NCI-H446 treated with DMSO at 0.1 percent for 48 hours (cell line): ENCODE measurements at places on chromosomes 3 and 15.

DNA sequence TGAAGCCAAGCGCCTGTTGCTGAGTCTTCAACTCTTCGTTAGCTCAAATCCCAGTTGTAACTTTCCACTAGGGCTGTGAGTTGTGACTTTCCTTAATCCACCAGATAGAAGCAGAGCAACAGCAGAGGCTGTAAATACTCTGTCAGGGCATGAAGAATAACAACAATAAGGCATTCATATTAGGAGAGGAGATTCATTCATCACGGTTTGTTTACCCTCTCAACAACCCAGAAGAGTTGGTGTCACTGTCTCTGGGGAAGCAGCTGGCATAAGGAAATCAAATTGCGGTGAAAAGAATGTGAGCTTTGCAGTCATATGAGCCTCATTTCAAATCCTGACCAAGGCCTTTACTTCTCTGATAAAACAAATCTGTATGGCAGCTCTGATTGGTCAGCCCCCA is 184.8 kb downstream of the SHQ1 start:
- no peak for DNase-seq

- no peak for DNase-seq
Measured at GRCh38 chr15:23647421-23648370, at the start of gene MAGEL2. TSS of gene MAGEL2 (minus strand) at chr15:23647867. CDS start at chr15:23647742, 125 bp downstream.

GRCh38 chr3:12662593-12663400 is 1.1 kb downstream of the RAF1 start:
- DNase-seq = no peak

- DNase-seq = no peak
Measured at GRCh38 chr3:52436500-52437149, 8.3 kb downstream of the SEMA3G start.

GRCh38 chr3:12656850-12657249 is 7.1 kb downstream of the RAF1 start:
- DNase-seq = no peak

- DNase-seq = no peak
Measured at GRCh38 chr3:95474338-95474737, 1340.1 kb upstream of the EPHA6 start.

DNA sequence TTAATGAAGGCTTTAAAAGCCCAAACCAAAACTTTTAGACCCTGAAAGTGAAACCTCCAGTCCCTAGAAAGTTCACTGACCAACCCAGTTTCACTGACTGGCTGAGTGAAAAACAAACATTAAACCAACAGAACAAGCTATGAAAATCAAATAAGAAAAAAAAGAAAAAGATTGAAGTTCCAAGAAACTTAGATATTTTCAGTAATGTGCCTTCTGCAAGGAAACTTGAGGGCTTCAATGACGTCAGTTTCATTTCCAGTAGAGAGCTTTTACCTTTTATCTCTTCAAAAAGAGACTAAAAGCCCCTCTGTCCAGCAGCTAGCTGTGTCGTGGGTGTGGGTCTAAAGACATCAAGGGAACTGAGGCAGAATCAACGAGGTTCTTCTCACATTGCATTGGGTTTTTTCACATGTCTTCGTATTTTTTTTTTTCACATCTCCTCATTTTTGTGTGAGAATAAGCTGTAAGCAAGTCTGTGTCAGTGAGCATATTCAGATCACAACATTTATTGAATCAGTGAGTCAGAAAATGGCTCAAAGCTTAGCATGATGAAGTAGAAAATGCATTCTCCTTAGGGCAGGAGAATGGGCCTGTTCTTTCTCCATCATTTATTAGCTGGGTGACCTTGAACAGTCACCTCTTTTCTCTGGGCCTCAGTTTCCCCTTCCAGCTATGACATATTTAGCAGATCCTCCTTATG is 54.8 kb upstream of the BCL6 start:
- DNase-seq = no peak

GRCh38 chr3:82939491-82940097 is 1178.1 kb upstream of the GBE1 start:
- no peak for DNase-seq

DNA sequence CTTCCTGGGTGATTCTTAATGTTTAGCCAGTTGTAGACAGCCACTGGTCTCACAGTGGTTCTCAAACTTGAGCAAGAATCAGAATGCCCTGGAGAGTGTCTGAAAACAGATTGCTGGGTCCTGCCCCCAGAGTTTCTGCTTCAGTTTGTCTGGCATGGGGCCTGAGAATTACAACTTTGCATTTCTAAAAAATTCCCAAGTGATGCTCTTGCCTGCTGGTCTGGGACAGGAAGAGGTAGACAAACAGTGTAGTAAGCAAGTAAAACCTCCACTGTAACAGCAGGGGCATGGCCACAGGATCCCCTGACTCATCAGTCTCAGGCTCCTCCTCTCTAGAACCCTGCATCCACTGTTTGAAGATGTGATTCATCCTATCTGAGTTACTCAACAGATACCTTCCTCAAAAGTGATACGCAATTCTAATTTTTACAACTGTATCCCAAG is 36.5 kb downstream of the DZIP1L start:
- DNase-seq = no peak

- no peak for DNase-seq
Measured at GRCh38 chr3:42177801-42178150, 86.6 kb downstream of the TRAK1 start.
